ENCODE measurements at places on chromosomes 4 and X.

GRCh38 chr4:153326513-153326912, 18.0 kb upstream of the MND1 start:
- DNase-seq = no peak

DNA sequence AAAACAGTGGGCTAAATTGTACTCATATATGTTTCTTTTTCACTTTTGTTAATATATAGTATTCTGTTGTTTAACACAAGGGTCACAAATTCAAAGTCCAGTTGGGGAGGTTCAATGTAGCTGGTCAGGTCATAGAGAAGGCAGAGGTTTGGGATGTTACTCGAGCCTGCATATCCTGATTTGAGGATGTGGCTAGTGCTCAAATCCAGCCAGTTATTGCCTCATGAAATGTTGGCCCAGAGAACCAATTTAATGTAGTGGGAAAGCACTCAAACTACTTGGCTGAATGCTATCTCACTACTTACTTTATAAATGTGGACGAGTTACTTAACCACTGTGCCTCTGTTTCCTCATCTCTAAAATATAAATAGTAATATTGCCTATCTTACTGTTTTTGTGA, 12.5 kb downstream of the USO1 start:
- DNase-seq = no peak

GRCh38 chr4:141541851-141542250, 94.5 kb upstream of the IL15 start:
- no peak for DNase-seq

- DNase-seq = no peak
These were observed 79.0 kb downstream of the CRMP1 start for GRCh38 chr4:5813882-5814255.

DNA sequence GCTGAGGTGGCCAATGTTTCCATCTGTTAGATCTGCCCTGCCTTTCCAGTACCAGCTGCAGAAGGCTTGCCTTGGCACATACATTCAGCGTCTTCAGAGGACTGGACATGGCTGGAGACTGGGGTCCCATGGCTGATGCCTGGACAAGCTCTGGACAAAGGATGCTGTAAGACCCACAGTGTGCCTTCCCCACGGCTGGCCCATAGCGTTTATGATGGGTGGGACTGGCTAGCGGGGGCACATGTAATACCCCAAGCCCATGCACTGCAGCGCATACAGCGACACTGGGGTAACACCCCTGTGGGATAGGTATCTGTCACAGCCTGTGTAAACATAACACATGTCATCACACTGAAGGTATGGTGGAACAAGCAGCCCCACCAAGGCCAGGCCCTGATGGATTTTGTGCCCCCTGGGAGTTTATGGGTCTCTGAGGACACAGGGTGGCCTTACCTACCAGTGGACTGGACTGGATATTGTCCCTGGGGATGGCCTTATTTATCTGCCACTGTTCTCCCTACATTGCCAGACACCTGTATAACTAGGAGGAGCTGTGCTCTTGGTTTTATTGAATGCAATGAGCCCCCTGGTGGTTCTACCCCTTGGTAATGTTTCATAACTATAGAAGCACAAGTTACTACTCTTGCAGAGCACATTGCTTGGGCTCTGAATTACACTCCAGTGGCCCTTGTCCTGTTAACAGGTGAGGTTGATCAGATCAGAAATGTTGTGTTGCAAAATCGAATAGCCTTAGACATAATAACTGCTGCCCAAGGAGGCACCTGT, 34.3 kb upstream of the TACR3 start:
- no peak for DNase-seq

DNA sequence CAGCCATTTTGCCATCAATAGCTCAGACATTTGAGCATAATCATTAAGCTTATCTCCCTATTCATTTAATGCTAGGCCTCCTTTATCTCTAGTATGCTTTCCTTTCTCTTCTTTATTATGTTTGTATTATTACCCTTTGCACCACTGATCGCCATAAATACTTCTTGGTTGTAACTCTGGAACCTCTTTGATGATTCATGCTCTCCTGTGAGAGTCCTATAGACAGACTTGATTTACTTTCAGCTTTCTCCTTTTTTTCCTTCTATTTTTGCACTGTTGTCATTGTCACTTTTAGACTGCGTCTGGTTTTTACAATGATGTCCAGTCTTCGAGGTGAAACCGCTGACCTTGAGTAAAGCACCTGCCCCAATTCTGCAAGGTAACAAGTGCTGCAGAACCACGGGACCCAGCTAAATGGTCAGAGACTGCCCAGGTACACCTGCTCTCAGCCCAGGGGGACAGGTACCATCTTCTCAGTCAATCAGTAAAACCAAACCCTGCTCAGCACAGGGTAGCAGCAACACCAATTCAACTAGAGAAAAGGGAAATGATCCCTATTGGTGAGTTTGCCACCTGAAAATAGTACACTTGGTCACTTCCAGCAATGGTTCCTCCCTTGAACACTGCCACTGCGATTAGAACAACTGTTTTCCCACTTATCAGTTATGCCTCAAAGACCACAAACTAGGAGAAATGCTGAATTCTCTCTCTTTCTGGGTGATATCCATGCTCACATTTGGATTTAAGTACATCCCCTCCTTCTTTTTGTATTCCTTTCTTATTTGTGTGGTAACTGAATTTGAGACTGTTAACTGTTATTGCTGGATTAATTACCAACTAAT, 125.1 kb downstream of the MAML3 start:
- no peak for DNase-seq

DNA sequence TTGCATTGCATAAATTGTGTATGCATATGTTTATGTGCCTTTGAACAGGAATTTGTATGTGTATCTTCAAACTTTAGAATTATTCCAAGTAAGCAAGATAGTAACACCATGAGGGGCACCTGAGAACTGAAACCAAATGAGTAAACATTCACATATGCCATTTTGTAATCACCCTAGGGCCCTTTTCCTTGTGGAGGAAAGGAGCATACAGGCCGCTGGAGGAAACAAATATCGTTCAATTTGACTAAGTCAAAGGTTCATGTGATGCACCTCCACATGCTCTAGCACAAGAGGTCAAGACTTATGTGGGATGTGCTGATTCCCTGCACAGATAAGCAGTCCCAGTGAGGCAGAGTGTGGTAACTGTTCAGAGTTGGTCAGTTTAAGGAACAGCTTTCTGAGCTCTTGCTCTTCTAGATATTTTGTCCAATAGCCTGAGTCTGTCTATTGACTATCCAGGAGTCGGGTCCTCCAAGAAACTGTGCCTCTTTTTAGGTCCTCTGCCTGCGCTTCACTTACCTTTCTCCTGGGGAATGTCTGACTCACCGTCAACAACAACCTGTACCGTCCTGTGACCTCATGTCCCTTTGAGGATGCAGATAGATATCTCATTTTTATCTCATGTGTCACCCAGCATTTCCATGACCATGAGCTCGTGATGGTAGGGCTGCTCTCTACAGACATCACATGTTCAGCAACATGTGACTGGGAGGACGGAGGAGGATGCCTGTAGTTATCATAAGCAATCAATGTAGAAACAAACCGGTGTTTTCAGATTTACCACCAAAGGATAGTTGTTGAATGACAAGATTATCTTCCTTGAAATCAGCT, 196.9 kb downstream of the NWD2 start:
- no peak for DNase-seq

GRCh38 chr4:168612450-168613135, 115.7 kb downstream of the PALLD start:
- no peak for DNase-seq

GRCh38 chrX:124208660-124209059, 123.8 kb upstream of the TEX13D start:
- DNase-seq = no peak

DNA sequence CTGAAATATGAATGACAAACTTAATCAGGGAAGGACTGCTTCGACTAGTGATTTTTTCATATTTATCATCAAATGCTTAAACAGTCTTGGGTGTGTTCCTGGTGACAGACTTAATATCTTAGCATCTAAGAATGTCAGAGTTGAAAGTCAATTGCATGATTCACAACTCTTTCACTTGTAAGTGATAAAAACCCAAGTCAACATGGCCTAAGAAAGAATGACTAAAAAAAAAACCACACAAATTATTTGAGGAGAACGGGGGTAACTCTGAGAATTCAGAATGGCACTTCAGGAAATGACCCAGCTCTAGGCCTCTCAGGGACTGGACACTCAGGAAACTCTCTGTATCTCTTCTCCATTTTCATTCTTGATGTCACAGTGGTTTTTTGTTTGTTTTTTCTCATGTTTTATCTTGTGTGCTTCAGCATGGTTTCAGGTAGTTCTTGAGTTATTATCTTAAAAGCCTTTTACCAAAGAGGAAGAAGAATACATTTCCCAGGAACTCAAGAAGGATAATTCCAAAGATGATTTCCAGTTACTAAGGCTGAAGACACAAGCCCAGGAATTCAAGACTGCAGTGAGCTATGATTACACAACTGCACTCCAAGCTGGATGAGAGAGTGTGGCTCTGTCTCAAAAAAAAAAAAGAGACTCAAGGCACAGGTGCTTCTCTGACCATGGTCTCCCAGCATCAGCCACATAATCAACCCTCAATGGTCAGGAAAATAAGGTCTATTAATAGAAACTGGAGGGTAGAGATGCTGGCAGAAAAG, 1697.8 kb upstream of the IGFBP7 start:
- DNase-seq = no peak

DNA sequence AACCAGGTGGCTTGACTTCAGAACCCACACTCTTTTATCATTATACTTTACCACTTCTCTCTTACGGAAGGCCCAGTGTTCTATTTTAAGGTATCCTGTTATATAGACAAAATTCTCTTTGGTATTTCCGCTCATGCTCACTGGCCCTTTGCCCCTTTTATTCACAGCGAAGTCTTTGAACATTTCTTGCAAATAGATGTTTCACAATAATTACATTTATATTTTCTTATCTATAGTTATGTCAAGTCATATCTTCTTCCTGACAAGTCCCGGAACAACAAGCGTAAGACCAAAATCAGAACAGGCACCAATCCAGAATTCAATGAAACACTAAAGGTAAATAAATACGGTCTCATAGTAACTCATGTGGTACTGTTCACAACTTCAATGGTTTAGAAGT, 102.0 kb downstream of the SYTL5 start:
- no peak for DNase-seq

GRCh38 chrX:17876135-17876534, 15.0 kb upstream of the RAI2 start:
- DNase-seq = no peak

DNA sequence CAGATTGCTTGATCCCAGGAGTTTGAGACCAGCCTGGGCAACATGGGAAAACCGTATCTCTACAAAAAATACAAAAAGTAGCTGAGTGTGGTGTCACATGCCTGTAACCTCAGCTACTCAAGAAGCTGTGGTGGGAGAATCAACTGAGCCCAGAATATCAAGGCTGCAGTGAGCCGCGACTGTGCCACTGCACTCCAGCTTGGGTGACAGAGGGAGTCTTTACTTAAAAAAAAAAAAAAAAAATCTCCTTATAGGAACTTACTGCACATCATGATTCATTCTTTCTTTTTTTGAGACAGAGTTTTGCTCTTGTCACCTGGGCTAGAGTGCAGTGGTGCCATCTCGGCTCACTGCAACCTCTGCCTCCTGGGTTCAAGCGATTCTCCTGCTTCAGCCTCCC, 24.3 kb downstream of the UPF3B start:
- DNase-seq = no peak

GRCh38 chr4:145937971-145938611, 532 bp downstream of the ZNF827 start:
- peak; percentile 4 for DNase-seq

GRCh38 chr4:174538123-174538875, 16.0 kb upstream of the HPGD start:
- no peak for DNase-seq

DNA sequence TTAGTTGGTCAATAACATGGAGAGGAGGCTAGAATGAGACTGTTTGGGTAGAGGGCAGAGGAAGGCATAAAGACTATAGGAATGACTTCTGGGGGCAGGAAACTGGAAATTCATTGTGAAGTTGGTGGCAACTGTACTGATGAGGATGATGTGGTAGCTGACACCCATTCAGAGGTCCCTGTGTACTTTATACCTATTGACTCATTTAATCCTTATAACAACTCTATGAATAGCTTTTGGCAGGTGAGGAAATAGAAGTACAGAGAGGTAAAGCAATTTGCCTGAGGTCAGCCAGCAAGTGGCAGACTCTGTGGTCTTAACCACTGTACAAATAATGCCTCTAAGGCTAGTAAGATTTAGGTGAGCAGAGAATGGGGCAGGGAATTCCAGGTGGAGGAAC, 100.1 kb downstream of the GATB start:
- DNase-seq = no peak

- DNase-seq = no peak
These were observed 421.7 kb upstream of the INTU start for GRCh38 chr4:127210893-127211649.

DNA sequence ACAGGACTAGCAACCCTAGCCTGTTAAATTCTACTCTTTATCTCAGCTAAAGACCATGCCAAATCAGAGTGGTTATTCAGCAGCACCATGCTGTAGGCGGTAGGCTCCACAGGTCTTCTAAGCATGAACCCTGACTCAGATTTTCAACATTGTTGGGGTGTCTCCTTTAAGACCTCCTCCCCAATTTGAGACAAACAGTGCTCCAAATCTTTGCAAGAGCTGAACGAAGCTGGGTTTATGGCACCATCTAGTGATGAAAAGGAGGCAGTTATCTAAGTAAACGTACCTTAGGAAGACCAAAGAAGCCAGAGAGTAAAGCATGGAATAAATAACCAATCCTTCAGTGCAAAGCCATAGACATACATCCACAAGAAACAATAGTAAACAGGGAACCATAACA, 334.5 kb upstream of the SLC7A11 start:
- DNase-seq = no peak

- DNase-seq = no peak
These were observed 1622.4 kb upstream of the PCDH10 start for GRCh38 chr4:131526686-131527085.

DNA sequence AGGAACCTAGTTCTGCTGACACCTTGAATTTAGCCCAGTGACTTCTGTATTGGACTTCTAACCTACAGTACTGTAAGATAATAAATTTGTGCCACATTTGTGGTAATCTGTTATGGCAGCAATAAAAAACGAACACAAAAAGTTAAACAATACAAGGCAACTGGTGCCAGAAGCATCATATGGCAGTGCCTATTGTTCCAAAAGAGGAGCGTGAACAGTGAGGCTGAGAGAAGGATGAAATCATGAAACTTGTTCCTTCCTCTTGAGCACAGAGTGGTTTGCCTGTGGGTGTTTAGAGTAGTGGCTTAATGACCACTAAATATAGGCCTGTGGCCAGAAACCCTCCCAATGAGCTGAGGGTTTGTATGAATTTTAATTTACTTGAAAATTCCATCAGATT, 69.7 kb upstream of the PGRMC2 start:
- DNase-seq = no peak

GRCh38 chr4:183164963-183165362, 65.9 kb downstream of the WWC2 start:
- no peak for DNase-seq

GRCh38 chr4:24921491-24921890, 8.6 kb upstream of the CCDC149 start:
- no peak for DNase-seq

DNA sequence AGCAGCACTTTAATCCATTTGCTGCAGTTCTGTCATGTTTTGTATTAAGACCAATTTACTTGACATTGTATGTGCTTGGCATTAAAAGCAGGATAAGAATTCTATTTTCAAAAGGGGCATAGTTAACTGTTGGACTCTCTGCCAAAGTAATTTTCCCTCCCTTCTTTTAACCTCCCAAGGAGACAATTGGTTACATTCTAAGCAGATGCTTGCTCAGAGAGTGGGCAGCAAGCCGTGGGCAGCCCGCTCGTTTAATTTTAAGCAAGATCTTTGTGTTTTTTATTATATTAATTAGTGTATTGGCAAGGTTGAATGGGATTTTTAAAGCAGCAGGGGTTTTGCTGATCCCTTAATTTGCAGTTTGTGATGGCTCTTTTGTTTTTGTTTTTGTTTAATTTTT, 37.1 kb upstream of the KLHL8 start:
- no peak for DNase-seq

All from stimulated activated CD8-positive, alpha-beta memory T cell treated with anti-CD3 and anti-CD28 coated beads, Interleukin-2, amount 100 ng/mL, for 1 hour (primary cell).